Fibroblast of skin of scalp (primary cell): ENCODE measurements at places on chromosomes 1 and 21.

- no peak for DNase-seq
These were observed 139.8 kb upstream of the SPATA6 start for GRCh38 chr1:48611841-48612240.

- no peak for DNase-seq
These were observed 40.5 kb downstream of the MAP3K7CL start for GRCh38 chr21:29170944-29171343.

DNA sequence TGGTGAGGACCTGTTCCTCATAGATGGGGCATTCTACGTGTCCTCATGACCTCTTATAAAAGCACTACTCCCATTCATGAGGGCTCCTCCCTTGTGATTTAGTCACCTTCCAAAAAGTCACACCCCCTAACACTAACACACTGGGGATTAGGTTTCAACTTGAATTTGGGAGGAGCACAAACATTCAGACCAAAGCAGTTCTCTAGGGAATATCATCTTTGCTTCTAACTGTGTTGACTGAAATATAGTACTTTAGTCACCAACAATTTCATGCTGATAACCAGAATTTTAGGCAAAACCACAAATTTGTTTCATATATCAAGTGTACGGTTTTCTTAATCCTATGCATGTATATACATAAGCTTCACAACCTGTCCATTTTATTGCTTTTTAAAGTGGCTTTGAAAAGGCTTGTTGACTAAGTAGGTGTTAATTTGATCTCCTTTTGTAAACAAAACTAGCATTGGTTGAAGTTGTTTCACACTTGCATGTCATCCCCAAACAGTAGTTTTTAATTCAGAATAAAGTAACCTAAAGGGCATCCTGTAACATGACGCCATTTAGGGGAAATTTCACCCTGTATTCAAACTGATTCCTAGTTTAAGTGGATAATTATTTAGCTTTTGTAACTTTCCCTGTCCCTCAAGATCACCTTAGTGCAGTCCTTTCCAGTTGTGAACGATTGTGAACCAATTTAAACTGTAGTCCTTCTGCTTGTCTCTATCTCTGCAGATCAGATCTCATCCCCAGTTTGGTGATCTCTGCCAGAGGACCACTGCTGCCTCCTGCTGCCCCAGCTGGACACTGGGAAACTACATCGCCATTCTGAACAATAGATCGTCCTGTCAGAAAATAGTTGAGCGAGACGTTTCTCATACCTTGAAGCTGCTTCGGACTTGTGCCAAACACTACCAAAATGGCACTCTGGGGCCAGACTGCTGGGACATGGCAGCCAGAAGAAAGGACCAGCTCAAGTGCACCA lies 141.1 kb downstream of the TLR5 start:
- peak; percentile 17 for DNase-seq

DNA sequence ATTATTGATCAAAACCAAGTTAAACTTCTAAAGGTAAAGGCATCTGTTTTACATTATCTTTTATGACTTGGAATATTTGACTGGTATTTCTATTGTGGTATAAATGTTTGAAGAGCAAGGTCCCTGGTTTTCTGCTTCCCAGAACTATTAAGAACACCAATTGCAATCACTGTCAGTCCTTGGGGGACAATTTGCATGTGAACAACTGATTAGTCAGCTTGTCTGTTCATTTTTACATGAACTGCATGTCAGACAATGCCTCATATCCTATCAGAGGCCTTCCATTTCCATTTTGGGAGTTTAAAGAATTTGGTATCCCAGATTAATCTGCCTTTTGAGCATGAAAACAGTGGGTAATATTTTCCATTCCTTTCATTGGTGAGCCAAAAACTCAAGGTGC lies 654.9 kb upstream of the USP24 start:
- peak; percentile 67 for DNase-seq

DNA sequence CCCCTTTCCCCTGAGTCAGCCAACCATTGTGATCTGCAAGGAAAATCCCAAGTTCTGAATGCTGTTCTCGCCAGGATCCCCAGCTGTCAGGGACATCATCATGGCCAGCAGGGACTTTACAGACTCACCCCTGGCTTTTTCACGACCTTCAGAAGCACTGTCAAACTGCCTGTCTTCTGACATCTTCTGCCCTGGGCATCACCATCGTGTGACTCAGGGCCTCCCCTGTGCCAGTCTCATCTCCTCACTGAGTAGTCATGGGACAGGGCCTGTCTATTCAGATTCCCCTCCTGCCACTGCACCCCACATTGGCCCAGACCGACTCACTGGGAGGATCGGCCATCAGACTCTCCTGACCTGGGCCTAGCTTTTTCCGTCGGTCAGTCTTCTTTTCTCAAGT lies 72.5 kb upstream of the VAMP3 start:
- no peak for DNase-seq

DNA sequence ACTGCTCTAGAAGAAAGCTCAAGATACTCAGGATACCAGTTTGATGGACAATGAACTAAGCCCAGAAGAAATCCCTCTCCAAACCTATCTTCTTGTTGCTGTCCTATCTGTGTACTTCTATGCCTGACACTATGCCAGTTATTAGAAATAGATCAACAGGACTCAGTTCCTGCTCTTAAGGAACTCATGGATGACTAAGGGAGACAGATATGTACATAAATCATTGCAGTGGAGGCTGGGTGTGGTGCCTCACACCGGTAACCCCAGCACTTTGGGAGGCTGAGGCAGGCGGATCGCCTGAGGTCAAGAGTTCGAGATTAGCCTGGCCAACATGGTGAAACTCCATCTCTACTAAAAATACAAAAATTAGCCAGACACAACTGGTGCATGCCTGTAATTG lies 42.4 kb upstream of the AK4 start:
- peak; percentile 40 for DNase-seq
